ENCODE measurements at places on chromosomes 16 and 17.

DNA sequence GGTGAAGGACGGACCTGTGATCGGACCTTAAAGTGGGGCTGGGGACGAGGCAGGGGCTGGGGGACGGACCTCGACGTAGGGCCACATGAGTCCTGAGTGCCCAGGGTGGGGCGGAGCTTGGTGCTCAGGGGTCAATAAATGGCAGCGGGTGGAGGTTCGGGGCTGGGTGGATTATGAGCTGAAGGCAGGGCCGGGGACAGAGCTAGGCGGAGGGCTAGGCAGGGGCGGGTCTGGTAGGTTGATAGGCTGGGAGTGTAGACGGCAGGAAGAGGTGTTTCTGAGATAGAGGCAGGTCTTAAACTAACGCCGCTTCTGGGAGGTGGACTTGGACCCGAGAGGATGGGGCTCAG is 733 bp downstream of the CHRNB1 start:
- DNase-seq = no peak

GRCh38 chr17:68352041-68352440 is 60.7 kb downstream of the ARSG start:
- no peak for DNase-seq

DNA sequence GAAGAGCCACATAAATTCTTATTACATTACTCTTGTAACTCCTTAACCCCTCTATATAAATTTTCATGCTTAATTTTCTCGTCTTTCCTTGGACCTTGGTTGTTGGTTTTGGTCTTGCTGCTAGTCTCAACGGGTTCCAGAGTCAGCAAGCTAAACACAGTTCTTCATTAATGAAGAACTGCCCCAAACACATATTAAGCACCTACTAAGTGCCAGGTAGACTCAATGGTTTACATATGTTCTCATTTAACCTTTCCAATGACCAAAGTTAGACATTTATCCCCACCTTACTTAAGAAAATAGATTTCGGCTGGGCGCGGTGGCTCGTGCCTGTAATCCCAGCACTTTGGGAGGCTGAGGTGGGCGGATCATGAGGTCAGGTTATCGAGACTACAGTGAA is 15.0 kb downstream of the SIAH1 start:
- DNase-seq = no peak

- peak; percentile 43 for DNase-seq
Observed at GRCh38 chr17:43018008-43018853, 4.0 kb downstream of the VAT1 start.

- DNase-seq = no peak
Observed at GRCh38 chr17:45907750-45908395, 13.5 kb downstream of the MAPT start.

DNA sequence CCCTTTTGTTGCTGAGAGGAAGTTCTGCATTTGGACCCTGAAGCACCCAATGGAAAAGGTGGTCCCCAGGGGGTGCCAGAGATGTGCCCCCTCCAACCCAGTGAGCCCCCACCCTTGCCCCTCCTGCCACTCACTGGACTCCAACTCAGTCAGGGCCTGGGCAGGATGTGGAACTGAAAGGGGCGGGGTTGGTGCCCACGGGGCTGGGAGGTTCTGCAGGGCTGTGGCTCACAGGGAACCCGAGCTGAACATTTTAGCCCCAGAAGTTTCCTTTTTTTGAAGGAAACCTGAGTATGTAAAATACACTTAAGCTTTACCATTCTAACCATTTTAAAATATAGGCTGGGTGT is 15.8 kb upstream of the OGFOD3 start:
- DNase-seq = peak; percentile 49

DNA sequence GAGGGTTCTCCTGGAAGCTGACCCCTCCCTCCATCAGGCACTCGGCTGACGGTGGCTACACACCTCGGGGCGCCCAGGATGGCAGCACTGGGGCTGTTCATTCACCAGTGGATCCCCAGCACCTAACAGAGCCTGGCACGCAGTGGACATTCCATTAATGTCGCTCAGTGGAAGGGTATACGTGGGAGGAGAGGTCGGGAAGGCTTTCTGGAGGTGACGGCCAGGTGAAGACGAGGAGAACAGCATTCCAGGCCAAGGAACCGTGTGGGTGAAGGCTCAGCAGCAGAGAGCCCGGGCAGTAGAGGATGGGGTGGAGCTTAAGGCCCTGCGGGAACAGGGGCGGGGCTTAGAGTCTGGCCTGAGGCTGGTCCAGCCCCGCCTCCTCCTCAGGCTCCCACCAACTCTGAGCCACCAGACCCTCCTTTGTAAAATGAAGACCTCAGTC is 2.5 kb upstream of the HS3ST6 start:
- no peak for DNase-seq

DNA sequence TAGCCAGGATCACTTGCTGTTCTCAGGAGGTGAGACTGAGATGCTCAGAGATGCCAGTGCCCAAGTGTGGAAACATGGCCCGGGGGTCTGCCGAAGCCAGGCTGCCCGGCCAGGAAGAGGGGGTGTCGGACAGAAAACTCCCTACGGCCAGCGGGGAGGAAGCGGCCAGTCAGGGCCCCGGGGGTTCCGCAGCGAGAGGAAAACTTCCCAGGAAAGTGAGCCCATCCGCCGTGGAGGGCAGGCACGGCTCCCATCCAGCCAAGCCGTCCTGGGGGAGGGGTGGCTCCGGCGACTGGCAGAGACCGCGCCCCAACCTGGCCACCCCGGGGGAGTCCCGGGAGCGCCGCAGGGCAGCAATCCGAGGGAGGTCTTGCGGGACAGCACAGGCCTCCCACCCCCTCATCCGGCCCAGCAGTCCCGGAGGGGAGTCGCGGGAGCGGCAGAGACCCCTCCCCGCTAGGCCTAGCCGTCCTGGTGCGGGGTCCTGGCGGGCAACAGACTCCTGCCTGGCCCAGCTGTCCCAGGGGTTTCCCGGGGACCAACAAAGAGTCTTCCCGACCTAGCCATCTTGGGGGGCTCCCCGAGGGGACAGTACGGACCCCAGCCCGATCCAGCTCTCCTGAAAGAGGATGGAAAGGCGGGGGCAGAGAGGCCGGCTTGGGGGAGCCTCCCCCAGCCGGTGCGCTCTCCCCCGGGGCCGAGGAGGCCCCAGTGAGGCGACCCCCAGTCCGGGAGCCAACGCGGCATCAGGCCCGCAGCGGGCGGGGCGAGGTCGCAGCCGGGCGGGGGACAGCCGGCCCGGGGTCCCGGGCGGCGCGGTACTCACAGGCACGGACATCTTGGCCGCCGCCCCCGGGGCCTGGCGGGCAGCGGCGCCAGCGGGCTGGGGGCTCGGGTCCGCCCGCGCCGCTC is 13.8 kb upstream of the BCAR1 start:
- no peak for DNase-seq

GRCh38 chr17:4827399-4827798 is 5.7 kb upstream of the MINK1 start:
- DNase-seq = no peak

- no peak for DNase-seq
Observed at GRCh38 chr17:60804831-60805230, 127.2 kb downstream of the BCAS3 start.

- DNase-seq = no peak
Observed at GRCh38 chr17:77802333-77802615, 156.2 kb upstream of the TNRC6C start.

GRCh38 chr16:67378642-67379041 is 14.7 kb downstream of the TPPP3 start:
- DNase-seq = no peak

DNA sequence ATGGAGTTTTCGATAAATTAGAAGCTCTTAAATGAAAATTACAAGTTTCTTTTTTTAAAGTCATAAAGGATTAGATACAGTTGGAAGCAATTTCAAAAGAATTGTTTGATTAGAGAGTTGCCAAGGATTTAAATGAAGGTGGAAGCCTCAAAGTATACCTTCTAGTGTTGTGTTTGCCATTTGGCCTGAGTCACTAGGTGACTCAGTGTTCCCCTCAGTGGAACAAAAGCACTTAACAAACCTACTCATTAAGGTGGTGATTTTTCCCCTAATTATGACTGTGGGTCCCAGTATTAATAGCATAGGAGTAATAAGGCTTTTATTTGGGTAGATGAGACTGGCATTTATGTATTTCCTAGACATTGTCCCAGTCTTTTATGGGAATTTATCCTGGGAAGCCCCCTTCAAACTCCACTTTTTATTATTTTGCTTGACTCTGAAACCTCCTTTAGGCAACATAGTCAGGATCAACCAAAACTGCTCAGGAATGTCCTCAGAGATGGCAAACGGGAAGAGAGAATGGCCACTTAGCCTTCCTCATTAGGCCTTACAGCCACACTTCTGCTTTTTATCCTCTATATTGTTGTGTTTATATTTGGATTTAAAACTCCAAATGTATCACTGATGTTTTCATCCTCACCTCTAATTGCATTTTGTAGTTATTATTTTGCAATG is 161.0 kb downstream of the FTO start:
- no peak for DNase-seq

DNA sequence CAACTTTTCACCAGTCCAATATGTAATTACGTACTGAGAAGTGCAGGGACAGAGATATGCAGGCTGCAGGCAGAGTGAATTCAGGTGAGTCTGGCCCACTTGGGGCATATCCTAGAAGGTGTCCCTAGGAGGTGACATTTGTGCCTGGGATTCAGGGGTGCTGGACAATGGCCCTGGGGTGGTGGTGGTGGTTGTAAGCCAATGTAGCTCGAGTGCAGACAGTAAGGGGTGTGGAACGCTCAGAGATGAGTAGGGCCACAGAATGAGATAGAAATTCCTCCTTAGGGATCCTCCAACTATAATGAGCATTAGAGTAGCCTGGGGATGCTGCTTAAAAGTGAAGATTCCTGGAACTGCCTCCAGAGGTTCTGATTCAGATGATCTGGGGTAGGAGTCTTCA is 221.7 kb upstream of the MPHOSPH6 start:
- DNase-seq = no peak

GRCh38 chr16:88068476-88069396 is 117.5 kb downstream of the BANP start:
- DNase-seq = no peak

DNA sequence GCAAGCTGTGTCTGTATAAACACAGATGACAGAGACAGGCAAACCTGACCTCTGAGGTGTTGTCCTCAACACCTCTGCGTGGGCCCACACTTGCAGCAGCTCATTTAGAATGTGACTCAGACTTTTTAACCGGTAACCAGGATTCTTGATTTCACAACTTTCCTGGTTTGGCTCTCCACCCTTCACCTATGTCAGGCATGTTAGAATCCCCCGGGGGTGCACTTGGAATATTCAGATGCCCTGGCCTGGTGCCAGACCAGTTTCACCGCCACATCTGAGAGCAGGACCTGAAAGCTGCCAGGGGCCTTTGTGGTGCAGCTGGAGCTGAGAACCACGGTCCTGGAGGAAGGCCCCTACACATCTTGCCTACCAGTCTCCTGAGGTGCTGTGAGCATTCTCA is 4.8 kb downstream of the DHODH start:
- DNase-seq = no peak

- DNase-seq = no peak
Observed at GRCh38 chr16:85209526-85210121, 97.4 kb upstream of the CIBAR2 start.

- no peak for DNase-seq
Observed at GRCh38 chr16:85991856-85992255, 92.9 kb downstream of the IRF8 start.

GRCh38 chr16:2317231-2318020 is 23.1 kb downstream of the ABCA3 start:
- no peak for DNase-seq

- DNase-seq = peak; percentile 30
Observed at GRCh38 chr16:46972429-46973206, 856 bp downstream of the DNAJA2 start.

GRCh38 chr16:23131931-23132621 is 17.2 kb downstream of the USP31 start:
- DNase-seq = no peak

DNA sequence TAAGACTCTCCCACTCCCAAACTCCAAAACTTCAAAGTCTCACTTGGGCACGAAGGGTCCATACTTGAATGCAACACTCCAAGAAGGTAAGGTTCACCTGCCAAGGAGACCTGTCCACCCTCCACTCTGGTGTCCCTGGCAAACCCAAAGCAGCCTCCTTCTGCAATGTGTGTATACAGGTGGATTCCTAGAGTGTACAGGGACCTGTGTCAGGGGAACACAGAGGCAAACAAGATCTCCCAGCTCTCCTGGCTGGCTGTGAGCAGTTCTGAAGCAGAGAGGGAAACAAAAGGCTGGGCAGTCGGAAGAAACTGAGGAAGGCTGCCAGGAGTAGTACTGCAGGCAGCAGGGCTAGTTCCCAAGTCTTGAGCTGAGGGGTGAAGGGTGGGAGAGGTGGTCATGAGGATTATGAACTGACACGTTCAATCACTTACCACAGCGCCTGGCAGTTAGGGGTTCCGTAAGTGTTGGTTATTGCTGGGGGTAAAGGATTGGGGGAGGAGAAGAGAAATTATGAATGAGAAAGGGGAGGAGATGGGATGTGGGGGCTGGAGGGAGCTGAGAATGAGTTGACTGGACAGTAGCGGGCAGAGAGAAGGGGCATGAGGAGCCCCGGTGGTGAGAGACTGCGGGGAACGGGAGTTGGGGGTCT is 795 bp downstream of the KCTD13 start:
- no peak for DNase-seq

GRCh38 chr17:18946536-18946935 is 5.4 kb upstream of the SLC5A10 start:
- no peak for DNase-seq

DNA sequence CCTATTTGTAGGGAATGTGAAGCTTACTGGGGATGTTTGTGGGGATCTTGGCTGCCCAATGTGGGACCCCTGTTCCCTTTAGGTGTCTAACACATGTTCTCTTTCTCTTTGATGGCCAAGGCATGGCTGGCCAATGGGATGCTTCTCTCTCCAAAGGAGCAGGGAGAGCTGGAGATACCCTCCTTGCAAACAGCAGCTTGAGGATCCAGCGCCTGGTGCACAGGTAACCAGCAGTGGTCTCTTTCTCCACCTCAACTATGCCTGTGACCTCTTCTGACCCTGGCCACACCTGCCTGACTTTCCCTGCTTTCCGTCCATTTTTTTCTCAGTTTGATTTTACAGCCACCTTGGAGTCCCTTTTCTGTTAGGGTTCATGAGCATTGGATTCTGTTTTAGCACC is 16.8 kb upstream of the NKD1 start:
- DNase-seq = no peak

GRCh38 chr17:34146440-34147043 is 108.5 kb upstream of the CCL2 start:
- DNase-seq = peak; percentile 59

- peak; percentile 48 for DNase-seq
Observed at GRCh38 chr16:2856061-2856670, 1.8 kb downstream of the PRSS22 start.

- no peak for DNase-seq
Observed at GRCh38 chr16:27319257-27319965, 5.6 kb downstream of the IL4R start.

DNA sequence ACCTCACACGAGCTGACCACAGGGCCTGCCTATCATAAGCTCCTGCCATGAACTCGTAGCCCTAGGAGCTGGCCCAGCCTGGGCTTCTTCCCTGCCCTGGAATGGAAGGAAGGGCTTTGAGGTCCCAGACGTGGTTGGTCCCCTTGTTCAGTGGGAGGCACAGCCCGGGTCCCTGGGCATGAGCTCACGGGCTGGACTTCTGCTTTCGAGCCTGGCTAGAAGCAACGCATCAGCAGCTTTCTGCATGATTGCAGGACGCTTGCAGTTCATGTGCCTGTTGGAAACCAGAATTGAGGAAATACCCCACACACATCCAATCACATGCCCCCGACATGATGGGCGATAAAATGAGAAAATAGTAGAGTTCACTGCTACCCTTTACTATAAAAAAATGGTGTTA is 293.3 kb downstream of the MAF start:
- no peak for DNase-seq

GRCh38 chr16:70664325-70665112 is 18.2 kb downstream of the IL34 start:
- DNase-seq = no peak
